Left ventricle myocardium superior (tissue), 1 donor: ENCODE measurements at places on chromosomes 12 and 14. TPM values are rescaled to one million over a fixed set of nuclear protein-coding genes. Genes with fewer than 3 reads are reported as not detected.

DNA sequence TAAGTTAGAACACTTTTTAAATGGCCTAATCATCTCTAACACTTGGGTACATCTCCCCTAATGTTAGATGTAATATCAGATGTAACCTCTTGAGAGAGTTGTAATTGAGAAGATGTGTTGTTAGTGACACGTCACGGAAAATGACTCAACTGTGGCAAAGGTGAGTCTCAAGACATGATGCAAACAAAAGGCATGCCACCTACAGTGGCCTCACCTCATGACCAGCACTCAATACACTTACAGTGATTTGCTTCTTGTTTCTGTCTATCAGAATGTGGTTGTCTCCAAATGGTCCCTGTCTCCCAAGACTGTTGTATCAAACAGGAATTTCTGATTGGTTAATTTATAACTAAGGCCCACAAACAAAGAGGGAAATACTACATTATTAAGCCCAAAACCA is 91.2 kb downstream of the SLC25A21 start:
- DNase-seq: no peak

GRCh38 chr12:105740970-105741725 is 397.6 kb downstream of the NUAK1 start:
- peak; percentile 71 for DNase-seq

DNA sequence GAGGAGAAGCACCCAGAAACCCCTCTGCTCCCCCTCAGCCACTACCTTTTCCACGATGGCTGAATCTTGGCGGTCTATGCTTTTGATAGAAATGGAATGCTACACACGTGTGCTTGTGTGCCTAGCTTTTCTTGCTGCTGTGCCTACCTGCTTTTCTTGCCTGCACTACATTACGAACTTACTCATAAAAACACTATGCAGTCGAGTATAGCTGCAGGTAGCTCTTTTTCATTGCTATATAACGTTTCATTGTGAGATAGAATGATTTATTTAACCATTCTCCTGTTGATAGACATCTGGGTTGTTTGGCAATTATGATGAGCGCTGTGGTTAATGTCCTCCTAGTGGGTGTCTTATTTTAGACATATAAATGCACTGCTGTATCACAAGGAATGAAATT is 67.9 kb upstream of the NCOR2 start:
- no peak for DNase-seq

- DNase-seq: no peak
Measured at GRCh38 chr14:72680853-72681640, 212.9 kb downstream of the DPF3 start.

Gene B4GALNT3
- total RNA-seq: 49.6 TPM
